DND-41 (cell line): ENCODE measurements at places on chromosomes 5 and 9.

DNA sequence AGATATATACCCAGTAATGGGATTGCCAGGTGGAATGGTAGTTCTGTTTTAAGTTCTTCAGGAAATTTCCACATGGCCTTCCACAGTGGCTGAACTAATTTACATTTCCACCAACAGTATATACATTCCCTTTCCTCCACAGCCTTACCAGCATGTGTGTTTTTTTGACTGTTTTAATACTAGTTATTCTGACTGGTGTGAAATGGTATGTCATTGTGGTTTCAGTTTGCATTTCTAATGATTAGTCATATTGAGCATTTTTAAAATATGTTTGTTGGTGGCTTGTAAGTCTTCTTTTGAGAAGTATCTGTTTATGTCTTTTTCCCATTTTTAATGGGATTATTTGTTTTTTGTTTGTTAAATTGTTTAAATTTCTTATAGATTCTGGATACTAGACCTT lies 208.9 kb downstream of the CFAP90 start:
- DNase-seq, result no peak

DNA sequence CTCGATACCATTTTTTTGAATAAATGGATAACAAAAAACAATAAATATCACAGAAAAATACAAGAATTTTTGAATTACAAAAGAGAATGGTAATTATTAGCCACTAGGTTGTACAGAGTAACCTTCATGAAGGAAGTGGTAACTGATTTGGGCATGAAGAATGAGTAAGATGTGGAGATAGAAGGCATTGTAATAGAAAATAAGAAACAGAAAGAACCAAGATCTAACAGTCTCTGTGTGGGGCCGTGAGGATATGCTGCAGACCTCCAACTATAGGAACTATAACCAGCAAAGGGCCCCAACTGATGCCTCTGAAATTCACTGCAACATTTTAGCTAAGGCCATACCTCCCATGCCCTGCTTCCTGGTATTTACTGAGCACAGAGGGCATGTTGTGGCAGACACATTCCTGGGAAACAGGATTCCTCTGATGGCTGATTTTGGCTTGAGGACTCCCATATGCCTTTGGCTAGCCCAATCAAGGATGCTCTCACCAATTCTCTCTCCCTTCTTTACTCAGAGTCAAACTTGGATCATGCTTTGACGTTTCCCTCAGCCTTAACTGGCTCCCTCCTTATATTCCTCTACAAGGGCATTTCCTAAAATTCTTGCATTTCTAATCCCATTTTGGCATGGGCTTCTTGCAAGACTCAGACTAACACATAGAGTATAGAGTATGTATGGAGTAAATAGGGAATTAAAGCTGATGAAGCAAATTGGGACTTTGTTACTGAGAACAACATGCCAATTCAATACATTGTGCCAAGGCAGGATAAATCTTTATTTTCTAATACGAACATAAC lies 208.9 kb downstream of the PDE4D start:
- no peak for DNase-seq

DNA sequence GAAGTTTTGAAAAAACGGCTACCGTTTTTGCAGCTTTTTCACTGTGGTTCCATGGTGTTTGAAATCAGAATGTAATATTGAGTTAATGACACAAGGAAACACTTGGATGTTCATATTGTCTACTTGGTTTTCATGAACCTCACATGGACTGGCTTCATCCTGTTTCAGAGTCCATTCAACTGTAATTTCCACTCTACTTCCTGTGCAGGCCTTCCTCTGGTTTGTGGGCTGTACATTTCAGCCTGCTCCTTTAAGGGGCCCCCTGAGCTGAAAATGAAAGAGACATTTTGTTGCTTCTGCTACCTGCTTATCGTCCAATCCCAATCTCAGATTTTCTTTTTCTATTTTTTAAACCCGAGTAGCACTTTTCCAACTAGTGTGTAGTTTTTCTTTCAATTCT lies 41.8 kb upstream of the CDKN2B start:
- DNase-seq, result peak; percentile 74

DNA sequence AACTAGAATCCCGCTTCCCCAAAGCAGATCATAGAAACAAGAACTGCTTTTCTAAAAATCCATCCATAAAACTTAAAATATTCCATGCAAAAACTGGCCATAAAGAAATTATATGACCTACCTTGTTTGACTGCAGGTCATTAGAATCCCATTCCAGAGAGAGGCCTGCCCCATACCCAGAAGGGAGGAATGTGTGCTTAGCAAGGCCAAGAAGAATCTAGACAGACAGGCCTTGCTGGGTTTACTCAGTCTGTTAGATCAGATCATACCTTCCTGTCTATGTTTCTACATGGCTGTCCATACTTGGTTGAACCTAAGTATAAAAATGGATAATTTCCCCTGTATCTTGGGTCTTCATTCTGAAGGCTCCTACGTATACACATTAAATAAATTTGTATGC lies 358.8 kb upstream of the TRPC7 start:
- DNase-seq, result no peak

DNA sequence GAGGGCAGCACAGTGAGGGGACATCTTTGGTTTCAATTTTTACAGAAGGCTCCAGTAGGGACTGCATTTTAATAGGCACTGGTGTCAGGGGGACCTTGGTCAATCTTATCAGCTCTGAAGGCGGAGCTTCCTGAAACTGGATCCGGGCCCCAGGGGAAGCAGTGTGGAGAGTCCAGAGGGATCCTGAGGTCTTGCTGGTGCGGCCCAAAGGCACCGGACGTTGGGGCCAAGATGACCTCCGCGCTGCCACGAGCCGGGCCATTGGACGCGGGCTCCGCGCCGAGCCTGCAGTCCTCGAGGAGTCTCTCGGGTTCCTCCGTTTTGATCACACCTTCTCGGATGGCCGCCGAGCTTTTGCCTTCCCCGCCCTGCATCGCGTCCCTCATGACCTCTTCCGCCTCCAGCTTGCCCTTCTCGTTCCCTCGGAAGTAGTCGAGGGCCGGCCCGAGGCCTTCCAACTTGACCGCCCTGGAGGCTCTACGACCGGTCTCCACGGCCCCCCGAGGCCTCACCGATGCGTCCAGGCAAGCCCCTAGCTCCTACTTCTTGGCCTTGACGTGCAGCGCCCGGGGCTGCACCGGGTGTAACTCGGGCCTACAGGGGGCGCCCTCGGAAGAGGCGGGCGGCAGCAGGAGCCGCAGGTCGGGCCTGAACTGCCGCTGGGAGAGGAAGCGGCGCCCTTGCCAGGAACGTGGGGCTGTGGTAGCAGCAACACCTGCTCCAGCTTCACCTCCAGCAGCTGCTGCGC lies 18.8 kb downstream of the C5orf52 start:
- DNase-seq, result no peak

DNA sequence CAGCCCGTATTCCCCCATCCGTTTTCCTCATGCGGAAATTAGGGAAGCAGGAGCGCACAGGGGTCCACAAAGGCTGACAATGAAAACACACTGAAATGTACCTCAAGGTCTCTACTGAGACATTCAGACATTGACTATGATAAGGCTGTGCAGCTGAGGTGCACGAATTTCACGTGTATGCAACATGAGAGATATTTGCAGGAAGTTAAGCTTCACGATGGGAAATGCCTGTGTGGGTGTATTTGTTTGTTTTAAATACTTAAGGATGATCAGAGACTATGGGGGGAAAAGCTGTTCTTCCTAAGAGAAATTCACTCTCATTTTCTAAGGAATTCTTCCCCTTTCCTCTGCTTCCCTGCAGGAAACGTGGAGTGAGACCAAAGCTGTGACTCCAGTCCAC lies 2.6 kb upstream of the SPATA31E1 start:
- DNase-seq, result no peak

- no peak for DNase-seq
Observed at GRCh38 chr9:37430841-37431597, 8.5 kb downstream of the GRHPR start.

GRCh38 chr9:90099262-90099963 lies 494.6 kb downstream of the GADD45G start:
- no peak for DNase-seq

GRCh38 chr9:128182893-128183588 lies 8.3 kb downstream of the CIZ1 start:
- no peak for DNase-seq

GRCh38 chr9:92385953-92386352 lies 18.4 kb downstream of the OGN start:
- no peak for DNase-seq

- DNase-seq, result peak; percentile 27
Observed at GRCh38 chr5:86917117-86917579, 299.4 kb downstream of the COX7C start.

DNA sequence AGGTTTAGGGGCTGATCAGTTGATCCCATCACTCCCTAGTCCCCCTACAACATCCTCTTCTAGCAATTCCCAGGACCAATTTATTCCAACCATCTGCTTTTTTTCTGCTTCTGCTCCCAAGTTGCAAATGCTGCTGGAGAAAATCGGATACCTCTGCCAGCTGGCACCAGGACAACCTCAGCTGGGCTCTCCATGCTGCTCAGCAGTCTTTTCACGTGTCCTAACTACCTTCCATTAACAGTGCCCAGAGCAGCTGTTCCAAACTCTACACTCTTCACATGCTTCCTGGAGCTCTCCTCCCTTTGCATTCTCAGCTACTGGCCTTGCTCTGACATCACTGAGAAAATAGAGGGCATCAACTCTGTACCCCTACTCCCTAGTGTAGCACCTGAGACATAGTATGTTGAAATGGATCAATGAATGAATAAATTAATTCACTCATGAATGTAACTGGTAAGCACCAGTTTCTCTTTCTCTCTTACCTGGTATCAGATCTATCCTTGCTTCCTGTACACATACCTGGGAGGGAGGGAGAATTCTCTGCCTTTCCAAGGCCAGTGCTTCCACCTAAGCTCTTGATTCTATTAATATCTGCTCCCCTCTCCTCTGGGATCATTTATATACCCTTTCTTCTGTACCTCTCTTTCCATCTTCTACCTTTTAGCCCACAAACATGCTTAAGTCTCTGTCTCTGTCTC lies 191.0 kb downstream of the RAB3C start:
- no peak for DNase-seq

DNA sequence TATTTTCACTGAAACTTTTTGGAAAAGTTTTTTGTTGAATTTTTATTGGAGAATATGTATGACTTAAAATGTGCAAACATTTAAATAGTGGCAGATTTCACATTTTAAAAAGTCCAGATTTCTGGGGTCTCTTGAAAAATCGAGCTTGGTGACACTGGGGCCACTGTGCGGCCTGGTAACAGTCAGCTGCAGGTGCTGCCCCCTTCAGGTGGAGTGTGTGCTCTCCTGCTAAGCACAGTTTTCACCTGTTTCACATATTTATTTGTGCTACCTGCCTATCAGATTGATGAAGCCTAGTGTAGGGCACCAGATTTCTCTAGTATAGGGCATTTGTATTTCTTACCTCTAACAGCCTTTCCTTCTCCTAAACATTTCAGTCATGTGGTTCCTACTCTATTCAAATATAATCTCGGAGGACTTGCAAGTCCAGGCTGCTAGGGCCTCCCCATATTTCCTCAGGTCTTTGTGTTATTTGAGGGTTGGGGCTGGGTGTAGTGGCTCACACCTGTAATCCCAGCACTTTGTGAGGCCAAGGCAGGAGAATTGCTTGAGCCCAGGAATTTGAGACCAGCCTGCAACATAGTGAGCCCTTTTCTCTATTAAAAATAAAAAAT lies 95.8 kb upstream of the KLF9 start:
- peak; percentile 11 for DNase-seq
